CD4-positive, alpha-beta T cell treated with Interleukin-15 for 1 hour (primary cell): ENCODE measurements at places on chromosomes 7 and 10.

GRCh38 chr10:103791858-103792257 lies 63.5 kb downstream of the SH3PXD2A start:
- DNase-seq, result no peak

- DNase-seq, result no peak
Observed at GRCh38 chr10:126104767-126105166, 208.4 kb downstream of the FANK1 start.

- DNase-seq, result no peak
Observed at GRCh38 chr10:126806498-126806897, 98.7 kb upstream of the DOCK1 start.

DNA sequence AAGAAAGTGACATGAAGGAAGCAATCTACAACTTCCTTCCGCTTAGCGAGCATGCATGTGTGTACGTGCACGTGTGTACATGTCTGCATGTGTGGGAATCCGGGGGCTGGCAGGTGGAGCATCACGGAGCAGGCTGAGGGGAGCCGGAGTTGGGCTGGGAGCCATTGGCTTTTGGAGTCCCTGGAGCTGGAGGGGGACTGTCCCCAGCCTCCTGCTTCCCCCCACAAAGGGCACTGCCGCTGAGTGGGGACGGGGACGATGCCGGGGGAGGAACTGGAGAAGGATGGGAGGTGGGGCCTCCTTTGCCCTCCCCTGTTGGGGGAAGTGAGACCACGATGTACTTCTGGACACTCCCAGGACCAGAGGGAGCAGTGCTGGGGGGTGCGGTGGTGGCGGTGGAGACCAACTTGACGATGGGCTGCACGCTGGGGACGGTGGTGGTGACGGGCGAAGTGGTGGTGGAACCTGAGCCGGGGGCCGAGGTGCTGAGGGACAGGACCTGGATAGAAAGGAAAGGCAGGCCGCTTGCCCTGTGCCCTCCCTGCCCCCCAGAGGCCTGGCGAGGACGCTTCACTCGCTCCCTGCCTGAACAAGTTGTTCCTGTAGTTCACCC lies 5.8 kb downstream of the AP4M1 start:
- DNase-seq, result no peak

GRCh38 chr7:8089036-8089780 lies 120.6 kb downstream of the GLCCI1 start:
- DNase-seq, result no peak

GRCh38 chr10:114304571-114305421 lies 65.7 kb downstream of the VWA2 start:
- DNase-seq, result peak; percentile 70

DNA sequence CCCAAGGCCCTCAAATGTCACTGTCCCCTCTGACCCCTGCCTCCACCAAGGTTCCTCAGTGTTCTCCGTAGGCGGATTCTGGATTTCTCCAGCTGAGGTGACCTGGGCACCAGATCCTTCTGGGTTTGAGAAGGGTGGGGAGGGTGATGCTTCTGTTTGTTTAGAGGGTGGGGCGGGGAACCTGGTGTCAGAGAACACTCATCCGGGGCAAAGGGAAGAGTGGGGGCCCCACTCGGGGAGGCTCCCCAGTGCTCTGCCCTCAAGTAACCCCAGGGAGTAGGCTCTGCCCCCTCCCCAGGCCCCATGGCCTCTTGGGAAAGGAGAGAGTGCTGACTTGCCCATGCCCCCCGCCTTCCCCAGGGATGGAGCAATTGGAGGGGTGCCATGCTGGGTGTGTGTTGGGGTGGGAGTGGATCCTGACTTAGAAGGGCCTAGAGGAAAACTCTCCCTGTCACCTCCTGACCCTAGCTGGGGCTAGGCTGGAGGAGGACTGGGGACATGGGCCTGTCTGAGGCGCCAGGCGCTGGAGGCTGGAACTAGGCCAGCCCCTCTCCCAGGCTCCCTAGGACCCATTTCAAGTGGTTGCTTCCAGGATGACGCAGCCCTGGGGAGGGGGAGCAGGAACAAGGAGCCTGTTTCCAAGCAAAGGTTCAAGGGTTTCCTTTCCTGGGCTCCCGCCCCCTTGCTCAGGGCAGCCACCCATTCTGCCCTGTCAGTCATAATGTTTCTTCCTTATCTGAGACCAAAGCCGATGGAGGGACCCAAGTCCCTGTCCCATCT lies 27.9 kb downstream of the KAZALD1 start:
- no peak for DNase-seq

DNA sequence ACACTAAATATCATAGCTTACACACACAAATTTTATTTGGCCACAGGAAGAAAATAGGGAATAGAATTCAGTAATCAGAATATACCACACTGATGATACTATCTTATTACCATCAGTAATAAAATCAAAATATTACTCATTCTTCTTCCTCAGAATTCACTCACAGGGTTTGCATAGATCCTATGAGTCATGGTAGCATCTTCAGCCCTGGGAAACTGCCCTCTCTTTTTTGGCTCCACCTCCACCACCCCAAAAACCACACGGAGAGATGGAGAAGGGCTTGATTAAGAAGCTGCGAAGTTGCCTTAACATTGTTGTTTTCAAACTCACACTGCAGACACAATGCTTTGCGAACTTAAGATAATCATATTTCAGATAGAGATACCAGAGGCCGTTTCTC lies 154.1 kb upstream of the AHR start:
- DNase-seq, result peak; percentile 60

- DNase-seq, result no peak
Observed at GRCh38 chr7:85023916-85024315, 162.9 kb downstream of the SEMA3D start.

GRCh38 chr10:101974091-101974971 lies 81.6 kb downstream of the ARMH3 start:
- no peak for DNase-seq
